ENCODE measurements at places on chromosomes 7 and 10. TPM values are rescaled to one million over a fixed set of nuclear protein-coding genes. Genes with fewer than 3 reads are reported as not detected.

ZCCHC24 gene
- 2.6 TPM for total RNA-seq

CLCN1 gene
- not detected for total RNA-seq

CLEC5A gene
- total RNA-seq: not detected

CLRN3 gene
- not detected for total RNA-seq

SLC13A1 gene
- total RNA-seq: not detected

SLC26A5 gene
- not detected for total RNA-seq

SLC25A28 gene
- 39.2 TPM for total RNA-seq

ZNF107 gene
- 23.4 TPM for total RNA-seq

DNA sequence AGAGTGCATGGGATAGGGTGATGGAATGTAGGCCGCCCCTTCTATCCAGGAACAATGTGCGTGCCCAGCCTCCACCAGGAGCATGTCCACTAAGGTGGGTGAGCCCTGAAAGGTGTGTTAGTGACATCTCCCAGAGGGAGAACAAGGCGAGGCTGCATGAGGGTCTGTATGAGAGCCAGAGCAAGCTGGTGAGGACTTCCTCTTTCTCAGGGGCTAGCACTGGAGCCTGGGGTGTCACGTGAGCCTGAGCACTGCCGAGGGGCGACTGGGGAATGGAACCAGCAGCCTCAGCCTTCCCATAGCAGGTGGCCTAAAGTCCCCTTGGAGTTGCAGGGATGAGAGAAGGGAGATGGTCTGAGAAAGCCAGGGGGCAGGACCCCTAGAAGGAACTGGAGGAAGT, 156.3 kb upstream of the COBL start:
- no peaks in the 10 kb centered on the region for H3K36me3 ChIP-seq
- no peak overlapping the region for H3K27ac ChIP-seq
- no peaks in the 10 kb centered on the region for H3K4me1 ChIP-seq
- ATAC-seq: no peak
- H3K27me3 ChIP-seq: peaks cover 4% of the 10 kb centered on the region

GRCh38 chr7:98418636-98419315, 17.9 kb upstream of the BAIAP2L1 start:
- peak overlapping the region; percentile 42 for H3K27ac ChIP-seq
- no peaks in the 10 kb centered on the region for H3K36me3 ChIP-seq

GRCh38 chr10:13887761-13888160, 301.0 kb downstream of the PRPF18 start:
- H3K27ac ChIP-seq: no peak overlapping the region
- peaks cover 7% of the 10 kb centered on the region for H3K4me1 ChIP-seq
- no peak for ATAC-seq
- H3K27me3 ChIP-seq: peaks cover 37% of the 10 kb centered on the region
- H3K4me3 ChIP-seq: no peak overlapping the region
- H3K36me3 ChIP-seq: no peaks in the 10 kb centered on the region

DNA sequence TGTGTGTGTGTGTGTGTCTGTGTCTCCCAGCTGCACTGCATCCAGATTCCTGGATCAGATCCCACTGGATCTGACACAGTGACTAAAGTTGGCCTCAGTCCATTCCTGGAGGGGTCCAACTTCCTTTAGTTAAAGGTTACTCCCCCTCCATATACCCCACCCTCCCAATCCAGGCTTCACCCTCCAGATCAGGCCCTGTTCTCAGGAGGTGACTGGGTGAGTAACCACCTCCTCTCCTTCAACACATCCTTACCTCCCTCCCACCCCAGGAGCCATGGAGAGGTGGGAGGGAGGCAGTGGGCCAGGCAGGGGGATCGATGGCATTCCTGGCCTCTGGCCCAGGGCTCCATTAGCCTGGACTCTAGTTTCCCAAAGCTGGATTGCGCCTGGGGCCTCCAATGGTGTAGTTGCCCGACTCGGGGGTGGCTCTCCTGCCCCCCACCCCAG, 11.3 kb downstream of the KCNIP2 start:
- H3K36me3 ChIP-seq: peaks cover 10% of the 10 kb centered on the region
- H3K4me1 ChIP-seq: peaks cover 48% of the 10 kb centered on the region

- H3K27ac ChIP-seq: no peak overlapping the region
- no peaks in the 10 kb centered on the region for H3K27me3 ChIP-seq
- ATAC-seq: no peak
- no peak overlapping the region for H3K4me3 ChIP-seq
Measured at GRCh38 chr7:120919466-120919865, 31.1 kb upstream of the ING3 start.

DNA sequence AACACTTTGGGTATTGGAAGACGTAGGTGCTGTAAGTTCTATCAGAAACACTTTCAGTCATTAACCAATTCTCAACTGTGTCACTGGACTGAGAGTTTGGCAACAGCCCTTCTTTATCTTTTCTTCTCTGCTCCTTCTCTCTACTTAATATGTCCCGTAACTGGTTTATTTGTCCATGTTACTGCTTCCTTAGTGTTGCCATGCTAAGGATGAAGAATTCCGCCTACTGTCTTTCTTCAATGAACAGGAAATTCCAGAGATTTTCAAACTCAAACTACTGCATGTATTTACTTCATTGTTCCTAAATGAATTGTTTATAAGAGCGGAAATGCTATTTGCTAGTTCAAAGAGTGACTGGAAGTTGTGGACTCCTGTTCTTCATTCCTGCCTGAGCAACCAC, 143.7 kb downstream of the TAX1BP1 start:
- H3K27ac ChIP-seq: no peak overlapping the region
- peaks cover 16% of the 10 kb centered on the region for H3K36me3 ChIP-seq
- H3K4me3 ChIP-seq: no peak overlapping the region
- ATAC-seq: no peak
- no peaks in the 10 kb centered on the region for H3K4me1 ChIP-seq

GRCh38 chr7:101402081-101402779, 39.6 kb downstream of the COL26A1 start:
- no peaks in the 10 kb centered on the region for H3K4me1 ChIP-seq
- H3K4me3 ChIP-seq: no peak overlapping the region
- ATAC-seq: no peak
- no peak overlapping the region for H3K27ac ChIP-seq
- peaks cover 31% of the 10 kb centered on the region for H3K27me3 ChIP-seq
